ENCODE measurements at places on chromosomes 7 and 10. TPM values are rescaled to one million over a fixed set of nuclear protein-coding genes. Genes with fewer than 3 reads are reported as not detected.

DNA sequence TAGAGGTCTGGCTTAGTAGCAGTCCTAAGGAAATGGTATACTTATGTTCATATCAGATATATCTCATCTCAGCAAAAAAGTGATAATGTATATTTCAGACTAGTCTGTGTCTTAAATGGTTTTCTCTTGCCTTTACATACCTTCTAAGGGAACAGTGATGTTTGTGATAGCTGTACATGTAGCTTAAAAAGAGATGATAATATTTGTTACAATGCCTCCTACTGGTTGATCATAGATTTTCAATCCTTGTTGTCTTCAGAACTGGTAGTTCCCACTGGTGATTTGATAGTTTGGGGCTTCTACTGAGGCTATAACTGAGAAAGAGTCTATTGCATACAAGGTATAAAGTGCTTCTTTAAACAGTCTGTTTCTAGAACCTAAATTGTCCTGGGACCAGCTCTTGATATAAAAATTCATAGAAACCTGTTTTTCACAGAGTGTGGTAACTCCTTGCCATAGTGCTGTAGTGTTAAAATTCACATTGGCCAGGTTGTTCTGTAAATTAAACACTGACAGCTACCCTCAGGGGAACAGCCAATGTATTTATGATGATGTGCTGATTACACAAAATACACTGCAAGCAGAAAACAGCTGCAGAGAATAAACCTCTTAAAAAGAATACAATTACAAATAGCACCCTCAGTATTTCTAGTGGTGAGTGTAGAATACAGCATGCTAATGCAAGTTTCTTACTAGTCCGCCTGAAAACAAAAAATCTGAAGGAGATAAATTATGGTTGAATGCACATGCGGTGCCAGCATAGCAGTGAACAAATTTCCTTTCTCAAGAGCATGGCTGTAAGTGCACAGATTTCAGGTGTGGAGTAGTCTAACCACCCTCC is 90.3 kb downstream of the BTRC start:
- no peak for DNase-seq

- DNase-seq = no peak
Measured at GRCh38 chr10:8402576-8402975, 348.1 kb downstream of the GATA3 start.

DNA sequence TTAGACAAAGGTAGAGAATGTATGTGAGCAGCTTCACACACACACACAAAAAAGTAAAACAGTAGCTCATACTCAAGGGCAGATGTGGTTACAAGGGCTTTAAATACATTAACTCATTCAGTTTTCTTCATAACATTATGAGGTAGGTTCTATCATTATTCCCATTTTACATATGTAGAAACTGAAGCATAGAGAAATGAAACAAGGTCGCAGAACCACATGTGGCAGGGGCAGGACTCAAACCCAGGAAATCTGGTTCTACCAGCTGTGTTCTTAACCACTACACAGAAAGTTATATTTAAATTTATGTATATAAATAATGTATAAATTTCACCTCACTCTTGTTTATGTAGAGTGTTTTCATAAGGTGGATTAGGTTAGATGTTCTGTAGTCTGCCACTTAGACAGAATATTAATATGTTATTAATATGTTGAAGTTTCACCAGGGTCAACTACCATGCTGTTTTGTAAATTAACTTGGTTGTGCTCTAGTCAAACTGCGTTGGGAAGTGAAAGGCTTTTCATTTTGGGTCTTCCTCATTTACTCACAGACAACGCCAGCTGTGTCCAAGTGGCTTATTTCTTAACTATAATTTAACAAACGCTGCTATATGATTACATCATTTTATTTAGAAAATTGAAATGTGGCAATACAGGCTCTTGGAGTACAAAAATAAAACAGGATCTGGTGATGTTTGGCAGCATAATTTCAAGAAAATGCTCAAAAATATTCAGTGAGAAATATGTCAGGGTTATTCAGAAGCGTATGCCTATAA is 138.4 kb downstream of the MDFIC start:
- no peak for DNase-seq

DNA sequence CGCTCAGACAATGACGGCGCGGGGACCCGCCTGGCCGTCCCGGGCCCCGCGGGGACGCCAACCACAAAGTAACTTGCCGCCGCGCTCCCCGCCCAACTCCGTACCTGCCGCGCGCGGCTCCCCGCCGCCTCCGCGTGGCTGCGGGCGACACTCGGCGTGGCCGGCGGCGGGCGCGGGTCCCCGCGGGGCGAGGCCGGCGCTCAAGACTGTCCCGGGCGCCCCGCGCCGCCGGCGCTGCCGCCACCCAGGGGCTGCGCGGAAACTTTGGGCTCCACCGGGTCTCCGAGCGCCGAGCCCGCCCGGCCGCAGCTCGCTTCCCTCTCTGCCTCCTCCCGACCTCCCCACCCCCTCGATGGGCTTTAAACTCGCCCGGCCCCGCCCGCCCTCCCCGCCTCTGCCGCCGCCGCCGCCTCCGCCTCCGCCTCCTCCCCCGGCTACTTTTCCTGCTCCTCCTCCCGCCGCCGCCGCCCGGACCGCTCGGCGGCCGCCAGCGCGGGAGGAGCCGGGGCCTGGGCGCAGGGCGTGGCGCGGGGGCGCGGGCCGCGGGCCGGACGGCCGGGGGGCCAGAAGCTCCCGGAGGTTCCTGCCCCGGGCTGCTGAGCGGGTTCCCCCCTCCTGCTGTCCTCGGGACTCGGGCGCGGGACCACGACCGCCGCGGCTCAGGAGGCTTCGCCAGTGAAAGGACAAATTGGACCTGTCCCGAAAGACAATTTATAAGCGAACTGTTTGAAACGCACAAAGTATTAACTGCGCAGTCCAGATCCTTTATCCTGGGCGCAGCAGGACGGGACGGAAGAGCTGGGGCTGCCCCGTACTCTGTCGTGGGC is 10.6 kb upstream of the GRB10 start:
- DNase-seq = no peak

DNA sequence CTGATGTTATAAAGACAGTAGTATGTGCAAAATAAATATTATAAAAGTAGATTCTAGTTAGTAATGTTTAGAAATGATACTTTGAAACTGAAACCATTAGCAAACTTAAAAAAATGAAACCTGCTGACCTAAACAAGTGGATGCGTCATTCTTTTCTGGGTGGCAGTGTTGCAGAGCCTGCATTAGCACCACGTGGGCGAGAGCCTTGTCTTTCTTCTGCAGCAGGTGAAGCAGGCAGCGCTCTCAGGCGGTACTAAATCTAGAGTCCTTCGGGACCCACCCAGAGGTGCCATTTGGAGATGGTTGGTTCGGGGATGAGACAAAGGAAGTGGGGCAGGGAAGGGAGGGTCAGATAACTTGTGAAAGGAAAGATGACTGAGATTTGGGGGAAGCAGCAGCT is 759.1 kb upstream of the IGFBP3 start:
- no peak for DNase-seq

PAPSS2 gene
- 51.3 TPM for polyA plus RNA-seq
